ENCODE measurements at places on chromosomes 1 and 21.

DNA sequence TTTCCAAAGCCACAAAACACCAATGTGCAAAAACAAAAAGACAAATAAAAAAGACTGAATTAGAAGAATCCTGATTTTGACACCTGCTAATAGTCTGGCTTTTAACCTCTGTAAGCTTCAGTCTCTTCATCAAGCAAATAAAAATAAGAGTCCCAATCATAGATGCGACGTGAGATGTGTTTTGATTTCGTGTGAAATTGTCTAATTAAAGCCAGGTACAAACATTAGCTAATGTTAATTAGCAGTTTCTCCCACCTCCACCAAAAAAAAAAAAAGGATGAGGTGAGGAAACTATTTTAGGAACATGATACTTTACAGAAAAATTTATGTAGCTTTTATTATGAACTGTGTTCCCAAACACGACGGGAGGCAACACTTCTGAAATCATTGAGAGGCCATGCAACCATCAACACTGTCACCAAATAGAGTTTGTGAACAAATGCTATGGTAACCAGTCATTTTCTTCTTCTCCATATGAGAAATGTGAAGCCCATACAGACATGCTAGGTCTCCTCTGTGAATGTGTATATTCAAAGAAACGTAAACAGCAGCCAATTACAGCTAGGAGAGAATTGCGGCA is 6.7 kb upstream of the EVI5 start:
- no peak for DNase-seq

- peak; percentile 51 for DNase-seq
These were observed at the start of gene TARBP1 for GRCh38 chr1:234478481-234479309. Gene TARBP1, minus strand, starts transcription at chr1:234479179. Its CDS starts 76 bp downstream, at chr1:234479103.

DNA sequence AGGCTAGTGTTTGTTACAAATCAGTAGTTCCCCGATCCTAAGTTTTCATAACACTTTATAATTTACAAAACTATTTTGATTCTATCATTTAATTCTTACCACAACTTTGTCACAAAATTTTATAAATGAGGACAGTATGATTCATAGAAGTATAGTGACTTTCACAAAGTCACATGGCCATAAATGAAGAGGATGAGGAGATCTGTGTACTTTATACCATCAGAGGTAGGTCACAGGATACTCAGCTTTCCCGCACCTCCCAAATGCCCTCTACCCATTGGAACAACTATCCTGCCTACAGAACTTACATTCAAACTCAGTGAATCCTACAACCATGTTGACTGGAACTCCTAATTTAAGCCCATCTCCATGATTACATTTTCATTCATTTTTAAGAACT is 56.3 kb downstream of the TNFSF4 start:
- no peak for DNase-seq

DNA sequence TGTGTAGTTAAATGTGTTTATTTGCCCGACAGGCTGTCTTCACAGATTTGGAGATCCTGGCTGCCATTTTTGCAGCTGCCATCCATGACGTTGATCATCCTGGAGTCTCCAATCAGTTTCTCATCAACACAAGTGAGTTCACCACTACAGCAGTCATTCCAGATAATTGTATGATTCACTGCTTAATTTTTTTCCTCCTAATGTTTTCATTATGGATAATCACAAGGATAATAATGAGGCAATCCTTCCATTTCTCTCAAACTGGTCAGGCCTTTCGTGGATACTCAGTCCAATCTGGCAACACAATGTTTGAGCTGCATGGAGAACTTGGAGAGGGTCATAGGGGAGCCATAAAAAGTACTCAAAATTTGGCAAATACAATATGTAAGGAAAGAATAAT is 168.3 kb upstream of the SGIP1 start:
- no peak for DNase-seq

- DNase-seq, result no peak
These were observed 558 bp upstream of the KIF21B start for GRCh38 chr1:201023920-201024624.

DNA sequence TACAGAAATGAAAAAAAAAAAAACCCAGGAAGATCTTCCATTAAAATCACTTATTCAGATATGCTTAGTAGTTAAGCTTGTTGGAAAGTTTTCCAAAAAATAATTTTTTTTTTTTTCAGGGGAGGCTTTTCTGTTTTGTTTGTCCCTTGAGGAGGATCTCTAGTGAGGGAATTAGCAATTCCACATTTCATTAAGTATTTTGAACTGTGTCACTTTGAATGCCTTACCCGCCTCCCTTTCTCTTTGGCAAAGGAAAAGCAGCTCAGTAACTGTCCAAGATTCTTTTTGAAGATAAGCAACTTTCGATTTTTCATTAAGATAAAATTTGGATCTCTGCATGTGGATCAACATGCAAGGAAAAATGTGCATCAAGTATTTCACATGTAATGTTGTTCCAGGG is 1.8 kb downstream of the NTNG1 start:
- DNase-seq, result no peak

DNA sequence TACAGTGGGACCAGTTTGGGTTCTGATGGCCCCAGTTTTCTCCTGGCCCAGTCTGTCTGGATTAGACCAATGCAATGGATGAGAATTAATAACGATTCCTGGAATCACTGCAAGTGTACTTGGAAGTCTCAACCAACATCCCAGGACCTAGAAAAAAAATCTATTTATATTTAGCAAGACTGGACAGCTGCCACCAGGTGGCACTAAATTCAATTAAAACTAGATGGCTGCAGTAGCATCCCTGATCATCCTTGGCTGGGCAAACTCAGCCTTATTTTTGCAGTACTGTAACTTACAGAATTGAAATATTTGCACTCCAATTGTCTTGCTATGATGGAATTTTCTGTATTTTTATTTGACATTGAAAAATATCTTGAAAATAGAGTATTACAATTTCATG is 165.7 kb downstream of the NCAM2 start:
- peak; percentile 10 for DNase-seq

DNA sequence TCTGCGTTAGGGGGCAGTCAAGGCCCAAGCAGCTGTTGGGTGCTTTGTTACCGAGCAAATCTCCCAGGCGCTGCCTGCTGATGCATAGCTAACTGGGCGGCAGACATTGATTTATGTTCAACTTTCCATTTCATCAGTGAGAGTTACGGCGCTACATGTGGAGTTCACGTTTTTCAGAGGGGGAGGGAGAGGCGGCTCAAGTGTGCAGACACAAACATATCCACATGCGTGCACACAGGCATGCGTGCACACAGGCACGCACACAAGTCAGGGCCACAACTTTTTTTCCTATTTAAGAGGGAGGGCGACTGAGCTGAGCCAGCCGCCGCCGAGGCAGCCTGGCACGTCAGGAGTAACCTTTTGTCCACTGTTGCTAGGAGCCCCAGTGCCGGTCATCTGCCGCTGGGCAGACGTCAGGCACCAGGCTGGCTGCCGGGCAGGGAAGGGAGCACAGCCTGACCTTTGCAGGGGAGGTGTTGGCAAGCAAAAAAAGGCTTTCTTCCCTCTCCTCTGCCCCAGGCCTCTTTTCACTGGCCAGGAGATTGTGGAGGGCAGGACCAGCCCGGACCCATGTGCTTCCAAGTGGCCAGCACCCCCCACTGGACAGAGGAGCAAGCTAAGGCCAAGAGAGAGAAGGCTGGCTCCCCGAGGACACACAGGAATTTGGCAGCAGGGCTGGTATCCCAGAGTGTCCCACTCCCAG is 73.3 kb downstream of the MRPL37 start:
- DNase-seq, result no peak

- DNase-seq, result no peak
These were observed 62.2 kb upstream of the PAX7 start for GRCh38 chr1:18568489-18568888.

- DNase-seq, result no peak
These were observed 316.0 kb upstream of the VAMP3 start for GRCh38 chr1:7454895-7455784.

All from T-helper 9 cell (primary cell).